ENCODE measurements at places on chromosomes 7 and 10.

DNA sequence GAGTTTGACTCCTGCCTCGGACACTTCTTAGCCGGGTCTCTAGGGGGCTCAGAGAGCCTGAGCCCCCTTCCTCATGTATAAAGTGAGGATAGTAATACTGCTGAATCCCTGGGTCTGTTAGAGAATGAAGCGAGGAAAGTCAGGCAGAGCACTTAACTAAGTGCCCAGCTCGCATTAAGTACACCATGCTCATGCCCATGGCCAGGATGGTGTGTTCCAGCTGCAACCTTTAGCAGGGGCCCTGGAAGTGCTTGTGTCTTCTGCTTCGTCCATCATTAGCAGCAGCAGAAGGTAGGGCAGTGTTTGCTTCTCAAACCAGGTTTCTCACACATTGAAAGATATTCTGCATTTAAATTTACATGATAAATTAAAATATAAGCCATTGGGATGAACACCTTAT, 27.3 kb upstream of the WDFY4 start:
- DNase-seq, result no peak

DNA sequence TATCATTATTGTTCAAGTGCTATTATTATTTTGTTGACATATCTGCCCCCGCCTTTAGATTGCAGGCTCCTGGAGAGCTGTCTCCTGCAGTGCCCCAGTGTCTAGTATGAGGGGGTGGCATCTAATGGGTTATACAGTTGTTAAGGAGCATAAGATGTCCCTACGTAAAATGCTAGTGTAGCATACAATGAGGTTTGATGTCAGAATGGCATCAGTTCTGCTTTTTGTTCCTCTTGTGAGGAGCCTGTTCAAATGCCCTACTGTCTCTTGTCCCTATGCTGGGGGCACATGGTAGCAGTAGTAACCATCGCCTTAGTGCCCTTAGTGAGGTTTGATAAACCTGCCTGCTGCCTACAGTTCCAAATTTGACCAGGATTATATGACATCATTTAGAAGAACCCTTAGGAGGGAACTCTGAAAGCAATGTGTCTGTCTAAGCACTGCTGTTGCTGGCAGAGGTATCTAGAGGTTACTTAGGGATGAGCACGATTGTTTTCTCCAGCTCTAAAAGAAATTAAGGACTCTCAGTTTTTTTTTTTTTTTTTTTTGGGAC, 9.7 kb downstream of the CREM start:
- no peak for DNase-seq

DNA sequence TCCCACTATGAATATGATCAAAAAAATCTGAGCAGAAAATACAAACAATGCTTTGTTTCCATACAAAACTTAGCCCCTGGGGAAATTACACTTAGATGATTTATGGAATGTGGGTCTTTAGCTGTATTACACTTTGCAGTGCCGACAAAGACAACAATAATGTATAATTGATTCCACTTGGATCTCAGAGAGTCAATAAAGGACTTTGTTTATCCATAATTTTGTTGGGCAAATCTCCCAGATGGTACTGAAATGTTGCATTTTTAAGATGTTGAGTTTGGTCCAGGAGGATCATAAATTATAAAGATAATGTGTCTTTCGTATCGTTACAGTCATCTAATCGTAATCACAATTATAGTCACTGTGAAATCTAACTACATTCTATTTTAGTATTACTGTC, 66.9 kb upstream of the DOCK1 start:
- no peak for DNase-seq

- DNase-seq, result no peak
These were observed 72.6 kb upstream of the NANOS1 start for GRCh38 chr10:118956802-118957442.

- no peak for DNase-seq
These were observed 27.4 kb upstream of the POU6F2 start for GRCh38 chr7:38950309-38950708.

- DNase-seq, result no peak
These were observed 233.5 kb downstream of the CUX1 start for GRCh38 chr7:102050864-102051460.

DNA sequence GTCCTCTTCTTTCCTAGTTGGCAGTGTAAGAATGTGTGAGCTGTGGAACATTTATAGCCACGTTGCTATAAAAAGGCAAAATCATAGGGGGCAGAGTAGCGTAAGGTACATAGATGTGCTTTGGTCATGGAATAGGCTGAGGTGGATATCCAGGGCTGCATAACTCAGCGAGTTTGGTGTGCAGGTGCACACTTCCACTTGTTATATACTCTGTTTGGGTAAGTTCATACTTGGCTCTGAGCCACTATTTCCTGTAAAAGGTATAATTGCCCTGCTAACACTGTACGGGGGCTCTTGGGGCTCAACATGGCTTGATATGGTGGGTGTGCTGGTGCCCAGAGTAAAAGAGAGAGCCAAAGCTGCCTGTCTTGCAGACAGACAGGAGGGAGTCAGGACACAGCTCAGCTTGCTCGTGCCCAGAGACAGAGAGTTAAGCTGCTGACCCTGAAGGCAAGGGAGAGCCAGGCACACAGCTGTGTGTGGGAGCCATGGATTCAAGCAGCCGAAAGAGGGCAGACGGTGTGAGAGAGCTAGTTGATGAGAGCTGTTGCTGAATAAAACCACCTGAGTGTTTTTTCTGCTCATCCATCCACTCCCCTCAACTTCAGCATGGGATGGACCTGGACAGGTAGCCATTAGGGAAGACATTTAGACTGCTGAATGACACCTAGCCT, 126.7 kb downstream of the DKK1 start:
- DNase-seq, result no peak

DNA sequence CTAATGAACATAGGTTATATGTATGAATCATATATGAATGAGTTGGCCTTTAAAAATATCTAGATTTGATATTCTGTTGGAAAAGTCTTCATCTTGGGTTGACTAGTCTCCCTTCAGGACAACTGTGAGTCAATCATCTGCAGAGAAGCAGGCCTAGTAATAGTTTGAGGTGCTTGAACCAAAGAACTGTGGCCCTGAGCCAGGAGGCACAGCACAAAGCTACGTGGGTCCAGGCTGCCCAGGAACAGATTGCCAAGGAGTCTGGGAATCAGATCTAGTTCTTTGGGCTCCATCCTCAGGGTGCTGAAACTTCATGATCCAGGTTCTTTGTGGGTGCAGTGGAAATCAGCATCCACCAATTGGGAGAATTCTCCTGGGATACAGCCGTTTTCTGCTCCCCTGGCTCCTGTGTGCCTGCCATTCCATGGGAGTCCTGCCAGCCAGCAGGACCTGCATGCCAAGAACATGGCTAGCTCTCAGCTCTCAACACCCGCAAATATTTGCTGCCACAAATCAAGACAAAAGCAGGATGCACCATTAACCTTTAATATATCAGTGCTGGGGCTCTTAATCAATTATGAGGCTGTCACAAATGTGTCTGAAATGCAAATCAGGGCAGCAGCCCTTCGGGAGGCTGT, 709.0 kb downstream of the GRID1 start:
- no peak for DNase-seq

- DNase-seq, result no peak
These were observed 1.8 kb downstream of the PRKCQ start for GRCh38 chr10:6578251-6578771.

- no peak for DNase-seq
These were observed 35.7 kb upstream of the PLEKHA1 start for GRCh38 chr10:122338609-122339441.

DNA sequence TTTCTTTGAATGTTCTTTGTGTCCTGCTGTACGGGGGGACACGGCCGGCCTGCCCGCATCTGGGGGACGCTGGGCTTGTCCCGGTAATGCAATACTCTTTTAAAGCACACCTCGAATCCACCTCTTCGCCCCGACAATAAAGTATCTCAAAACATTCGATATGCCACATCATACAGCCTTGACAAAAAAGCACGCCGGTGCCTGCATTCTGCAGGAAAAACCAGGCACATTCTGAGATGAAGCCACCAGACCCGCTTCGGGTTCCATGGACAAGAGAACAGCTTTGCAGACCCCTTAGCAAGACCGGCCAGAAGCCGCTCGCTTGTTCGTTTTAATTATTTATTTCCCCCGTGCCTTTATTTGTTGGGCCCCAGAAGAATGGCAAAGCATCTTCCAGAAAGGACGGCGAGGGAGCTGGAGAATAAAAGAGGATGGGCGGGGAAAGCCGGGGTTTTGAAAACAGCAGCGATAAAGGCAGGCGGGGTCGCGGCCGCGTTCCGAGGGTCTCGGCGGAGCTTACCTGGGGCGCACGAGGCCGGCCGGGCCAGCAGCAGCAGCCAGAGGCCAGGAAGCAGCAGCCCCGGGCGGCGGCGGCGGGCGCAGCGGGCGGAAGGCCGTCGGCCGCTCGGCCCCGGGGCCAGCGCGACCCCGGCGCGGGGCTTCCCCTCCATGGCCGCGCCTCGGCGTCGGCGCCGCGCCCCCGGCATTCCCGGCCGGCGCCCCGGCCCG, 462 bp downstream of the KIAA1549 start:
- DNase-seq, result peak; percentile 23

DNA sequence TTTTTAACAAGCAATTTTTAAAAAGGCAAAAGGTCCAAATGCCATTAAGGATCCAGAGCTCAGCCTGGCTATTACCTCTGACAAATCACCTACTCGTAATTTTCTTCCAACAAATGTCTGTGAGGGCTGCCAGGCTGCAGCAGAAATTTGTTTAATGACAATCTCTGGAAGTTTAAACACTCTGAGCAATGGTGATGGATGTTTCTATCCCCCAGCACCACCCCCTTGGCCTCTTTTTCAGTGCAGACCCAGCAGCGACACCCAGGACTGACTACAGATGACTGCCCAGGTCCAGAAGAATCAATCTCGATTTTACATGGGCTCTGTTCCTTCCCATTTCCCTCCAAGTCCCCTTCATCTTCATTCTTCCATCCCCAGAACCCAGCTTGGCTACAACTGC, 201.4 kb upstream of the AOAH start:
- DNase-seq, result no peak

GRCh38 chr10:43461950-43462349, 25.0 kb downstream of the ZNF487 start:
- DNase-seq, result peak; percentile 38

DNA sequence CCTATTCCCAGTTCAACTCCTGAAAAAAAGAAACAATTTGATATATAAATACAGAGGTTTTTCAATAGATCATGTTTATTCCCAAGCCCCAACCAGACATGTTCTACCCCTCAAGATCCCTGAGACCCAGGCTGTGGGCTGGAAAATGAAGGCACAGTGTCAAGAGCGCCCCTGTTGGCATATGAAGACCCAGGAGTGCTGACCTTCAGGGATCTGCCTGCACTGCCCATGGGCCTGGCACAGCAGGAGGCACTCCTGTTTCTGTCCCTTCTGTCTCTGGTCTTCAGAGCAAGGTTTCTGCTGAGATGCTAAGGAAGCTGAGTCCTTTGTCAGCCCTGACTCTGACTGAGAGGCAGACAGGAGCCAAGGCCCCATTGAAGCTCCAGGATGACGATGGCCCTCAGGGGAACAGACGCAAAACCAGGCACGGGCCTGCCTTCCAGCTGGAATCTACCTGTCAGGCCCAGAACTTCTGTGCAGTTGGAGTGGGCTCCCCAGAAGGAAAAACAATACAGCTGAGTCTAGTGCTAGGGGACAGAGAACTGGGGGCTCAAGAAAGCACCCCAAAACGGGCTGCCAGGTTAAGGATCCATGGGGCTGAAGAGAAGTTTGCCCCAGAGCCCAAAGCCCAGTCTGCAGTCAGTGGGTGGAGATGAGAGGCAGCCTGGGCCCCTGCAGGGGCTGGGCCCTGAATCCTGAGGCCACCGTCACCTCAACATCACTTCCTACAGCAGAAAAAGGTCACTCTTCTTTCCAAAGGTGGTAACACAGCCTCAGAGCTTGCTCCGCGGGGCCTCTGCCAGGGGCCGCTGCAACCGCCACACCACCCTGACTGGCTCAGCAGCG, 6.7 kb upstream of the AIFM2 start:
- DNase-seq, result no peak

DNA sequence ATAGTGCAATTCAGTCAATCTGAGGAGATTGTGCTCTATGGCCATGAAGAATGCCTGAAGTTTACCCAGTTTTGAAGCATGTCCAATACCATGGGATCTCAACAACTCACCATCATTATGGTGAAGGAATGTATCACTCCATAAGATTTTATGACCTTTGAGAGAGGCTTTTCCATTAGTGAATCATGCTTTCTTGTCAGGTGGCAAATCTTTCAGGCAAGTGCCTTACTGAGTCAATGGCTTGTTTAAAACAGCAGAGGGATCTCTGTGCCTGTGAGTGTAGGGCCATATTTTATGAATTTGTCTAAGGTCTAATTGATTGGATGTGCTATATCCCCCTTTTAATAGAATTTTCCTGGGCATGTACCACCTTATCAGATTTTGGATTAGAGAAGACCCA, 131.5 kb downstream of the CCDC7 start:
- DNase-seq, result no peak

DNA sequence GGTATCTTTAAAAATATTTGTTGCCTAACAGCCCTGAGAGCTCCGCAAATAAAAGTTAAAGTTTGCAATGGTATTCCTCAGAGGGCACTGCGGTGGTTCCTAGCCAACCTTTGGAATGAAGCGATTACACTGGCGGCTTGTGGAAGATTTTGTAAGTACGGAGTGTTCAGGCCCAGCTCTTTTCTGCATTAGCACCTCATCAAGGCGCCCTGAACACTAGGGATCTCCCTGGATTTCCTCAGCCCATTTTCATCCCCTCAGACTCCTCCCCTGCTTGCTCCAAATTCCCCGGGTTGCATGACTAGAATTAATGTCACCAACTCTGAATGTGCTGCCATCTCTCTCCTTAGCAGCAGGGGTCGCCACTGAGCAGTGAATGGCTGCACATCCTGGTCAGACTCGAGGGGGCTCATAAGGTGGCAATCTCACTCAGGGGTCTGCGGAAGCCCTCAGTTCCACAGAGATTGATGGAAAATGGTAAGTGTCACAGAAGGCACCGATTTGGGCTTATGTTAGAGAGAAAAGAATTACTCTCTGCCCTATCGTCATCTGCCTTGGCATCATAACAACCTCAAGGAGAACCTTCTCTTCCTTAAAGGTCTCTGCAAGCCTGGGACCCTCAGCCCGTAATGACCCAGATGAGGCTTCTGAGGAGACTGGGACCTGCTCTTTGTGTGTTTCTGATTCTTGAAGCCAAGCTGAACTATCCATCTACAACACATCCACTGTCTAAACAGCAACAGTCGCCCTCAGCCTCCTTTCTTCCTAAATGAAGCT, 262.8 kb upstream of the AOAH start:
- DNase-seq, result no peak

- DNase-seq, result no peak
These were observed 294.4 kb upstream of the NEBL start for GRCh38 chr10:21191512-21191911.

- no peak for DNase-seq
These were observed 213.4 kb downstream of the USP6NL start for GRCh38 chr10:11397980-11398580.

GRCh38 chr10:132869621-132870020, 72.7 kb downstream of the CFAP46 start:
- no peak for DNase-seq

GRCh38 chr10:3648576-3648975, 136.4 kb downstream of the KLF6 start:
- DNase-seq, result no peak

- no peak for DNase-seq
These were observed 411.8 kb downstream of the ARL4A start for GRCh38 chr7:13099154-13099795.

GRCh38 chr10:63611078-63611477, 89.9 kb downstream of the REEP3 start:
- DNase-seq, result no peak

- DNase-seq, result no peak
These were observed 77.2 kb downstream of the CFAP46 start for GRCh38 chr10:132865171-132865631.

GRCh38 chr7:74502216-74502891, 48.6 kb downstream of the GTF2IRD1 start:
- DNase-seq, result peak; percentile 54
